Activated B cell treated with CpG ODN at 0.5 μM for 24 hours (primary cell): ENCODE measurements at places on chromosomes 2 and 18. TPM values are rescaled to one million over a fixed set of nuclear protein-coding genes. Genes with fewer than 3 reads are reported as not detected.

DNA sequence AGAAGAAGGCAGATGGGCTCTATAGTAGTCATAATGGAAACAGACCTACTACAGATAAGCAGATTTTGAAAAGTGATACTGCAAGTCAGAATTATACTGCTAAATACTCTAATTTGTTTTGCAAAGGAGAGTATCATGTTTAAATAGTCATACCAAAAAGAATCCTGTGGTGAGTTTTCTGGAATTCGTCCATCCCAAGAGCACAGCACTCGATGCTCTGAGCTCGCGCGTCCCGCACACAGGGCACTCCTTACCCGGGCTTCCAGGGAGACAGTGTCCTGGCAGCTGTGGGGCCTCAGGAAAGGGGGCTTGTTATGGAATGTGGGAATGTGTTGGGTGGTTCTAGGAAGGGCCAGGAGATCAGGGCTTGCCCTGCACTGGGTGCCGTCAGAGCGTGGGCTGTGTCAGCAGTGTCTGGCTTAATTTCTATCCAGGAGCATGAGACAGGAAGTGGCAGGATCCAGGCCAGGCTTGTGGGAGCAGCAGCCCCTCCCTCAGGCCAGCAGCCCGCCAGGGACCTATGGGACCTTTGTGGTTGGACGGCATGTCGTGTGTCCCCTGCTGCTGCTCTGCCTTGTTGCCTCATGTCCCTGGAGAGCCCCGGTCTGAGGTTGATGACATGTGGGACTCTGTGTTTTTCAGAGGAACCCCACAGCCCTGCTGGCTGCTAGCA lies 193.2 kb upstream of the TPO start:
- H3K27me3 ChIP-seq = no peaks in the 10 kb centered on the region
- H3K36me3 ChIP-seq = no peaks in the 10 kb centered on the region
- H3K27ac ChIP-seq = no peak overlapping the region
- DNase-seq = no peak
- H3K4me1 ChIP-seq = peaks cover 14% of the 10 kb centered on the region
- no peak overlapping the region for H3K4me3 ChIP-seq

GRCh38 chr2:241865957-241866789 lies 3.4 kb upstream of the RTP5 start:
- peaks cover 28% of the 10 kb centered on the region for H3K4me1 ChIP-seq
- H3K4me3 ChIP-seq = no peak overlapping the region
- H3K36me3 ChIP-seq = no peaks in the 10 kb centered on the region
- H3K27me3 ChIP-seq = peaks cover 35% of the 10 kb centered on the region
- no peak overlapping the region for H3K27ac ChIP-seq

- no peaks in the 10 kb centered on the region for H3K36me3 ChIP-seq
- H3K4me1 ChIP-seq = no peaks in the 10 kb centered on the region
- DNase-seq = no peak
Measured at GRCh38 chr18:10928772-10929373, 220.5 kb downstream of the PIEZO2 start.

GRCh38 chr2:96931466-96931865 lies 54.9 kb downstream of the FAM178B start:
- H3K4me1 ChIP-seq = no peaks in the 10 kb centered on the region
- no peak for DNase-seq
- no peak overlapping the region for H3K4me3 ChIP-seq
- H3K27ac ChIP-seq = no peak overlapping the region

DNA sequence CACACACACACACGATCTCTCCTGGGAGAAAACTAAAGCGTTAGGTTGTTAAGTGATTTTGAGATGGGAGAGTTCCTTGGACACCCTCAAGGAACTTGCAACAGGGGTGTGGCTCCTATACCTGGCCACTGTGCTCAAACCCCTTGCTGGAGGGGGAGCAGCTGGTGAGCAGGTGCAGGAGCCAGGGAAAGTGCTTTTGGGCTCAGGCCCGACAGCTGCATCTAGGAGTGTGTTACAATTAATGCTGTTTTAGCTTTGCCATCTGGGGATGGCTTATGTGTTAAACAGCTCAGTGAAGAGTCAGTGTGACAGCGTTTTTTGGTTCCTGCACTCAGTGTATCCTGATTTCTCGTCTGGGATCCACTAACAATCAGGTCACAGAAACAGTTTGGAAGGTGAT lies 510.8 kb downstream of the TRIB2 start:
- H3K4me1 ChIP-seq = no peaks in the 10 kb centered on the region
- H3K27ac ChIP-seq = no peak overlapping the region
- H3K4me3 ChIP-seq = no peak overlapping the region
- no peaks in the 10 kb centered on the region for H3K36me3 ChIP-seq
- peaks cover 4% of the 10 kb centered on the region for H3K27me3 ChIP-seq

DNA sequence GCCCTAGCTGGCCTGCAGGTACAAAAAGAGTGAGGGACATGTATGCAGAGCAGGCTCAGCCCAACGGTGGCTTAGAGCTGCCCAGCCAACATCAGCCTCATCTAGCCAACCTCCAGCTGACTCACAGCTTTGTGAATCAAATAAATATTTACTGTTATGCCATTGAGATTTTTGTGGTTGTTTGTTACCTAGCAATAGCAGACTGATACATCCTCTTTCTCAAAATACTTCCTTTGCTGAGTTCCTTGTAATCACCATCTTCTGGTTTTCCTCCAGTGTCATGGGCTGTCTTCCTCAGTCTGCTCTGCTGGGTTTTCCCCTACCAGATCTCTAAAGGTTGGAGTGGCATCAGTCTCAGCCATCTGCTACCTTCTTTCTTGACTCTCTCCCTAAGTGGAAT lies 126.6 kb upstream of the SLC1A4 start:
- H3K27ac ChIP-seq = no peak overlapping the region
- H3K36me3 ChIP-seq = no peaks in the 10 kb centered on the region
- peaks cover 24% of the 10 kb centered on the region for H3K4me1 ChIP-seq
- no peaks in the 10 kb centered on the region for H3K27me3 ChIP-seq
- DNase-seq = no peak

DNA sequence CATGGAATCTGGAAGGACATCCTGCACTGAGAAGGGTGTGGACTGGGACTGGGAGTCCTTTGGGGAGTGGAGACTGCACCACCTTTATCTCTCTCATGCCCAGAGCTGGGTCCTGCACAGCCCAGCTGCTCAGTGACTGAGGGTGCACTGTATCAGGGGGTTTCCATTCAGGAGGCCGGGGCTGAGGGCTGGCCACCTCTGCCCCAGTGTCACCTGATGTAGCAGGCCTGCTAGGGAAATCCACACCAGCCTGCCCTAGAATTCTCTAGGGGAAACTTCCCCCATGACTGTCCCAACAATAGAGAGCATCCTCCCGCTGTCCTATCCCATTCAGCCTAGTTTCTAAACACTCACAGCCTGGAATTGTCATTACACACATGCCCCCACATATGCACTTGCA lies 116.7 kb downstream of the CTIF start:
- H3K27me3 ChIP-seq = peaks cover under 1% of the 10 kb centered on the region
- DNase-seq = no peak
- no peaks in the 10 kb centered on the region for H3K36me3 ChIP-seq
- H3K4me3 ChIP-seq = no peak overlapping the region
- H3K27ac ChIP-seq = no peak overlapping the region

The ALPI gene
- not detected in 2 replicates for total RNA-seq

The CASP8 gene
- total RNA-seq = 74.2 and 84.4 TPM in 2 replicates
